Esophagus squamous epithelium (tissue), 5 donors: ENCODE measurements at places on chromosomes 2 and 18. TPM values are rescaled to one million over a fixed set of nuclear protein-coding genes. Genes with fewer than 3 reads are reported as not detected.
A peak's percentile ranks its signal among the peaks of the same experiment; 100 is the strongest.

DNA sequence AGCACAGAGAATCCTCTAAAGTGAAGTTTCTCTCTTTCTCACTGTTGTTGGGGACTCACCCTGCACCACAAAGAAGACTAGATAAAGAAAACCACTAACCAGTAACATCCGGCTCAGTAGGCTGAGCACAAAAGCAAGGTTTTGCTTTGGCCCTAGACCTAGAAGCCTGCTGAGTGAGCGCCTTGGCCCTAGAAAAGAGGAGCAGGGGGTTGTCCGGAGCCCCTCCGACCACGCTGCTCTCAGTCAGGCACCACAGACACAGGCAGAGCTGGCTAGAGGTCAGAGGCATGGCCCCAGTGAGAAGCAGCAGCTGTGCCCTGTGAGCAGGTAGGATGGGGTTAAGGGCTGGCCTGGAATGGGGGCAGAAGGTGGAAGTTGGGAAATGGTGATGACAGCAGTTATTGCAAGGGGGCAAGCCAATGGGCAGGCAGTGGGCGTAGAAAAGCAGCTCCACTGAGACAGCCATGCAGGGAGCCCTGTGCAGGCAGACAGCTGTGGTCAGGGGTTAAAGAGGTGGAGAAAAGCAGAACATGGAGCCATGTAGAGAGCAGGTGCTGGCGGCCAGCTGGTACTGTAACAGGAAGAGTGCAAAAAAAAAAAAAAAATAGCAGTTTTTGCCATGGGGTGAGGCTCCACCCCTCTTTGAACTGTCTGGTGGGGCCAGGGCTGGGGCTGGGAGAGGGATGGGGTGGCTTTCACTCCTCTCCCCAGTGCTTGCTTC is 36.9 kb upstream of the SLC14A1 start:
- DNase-seq: peak; percentile 17

Gene AGAP1
- 13.5 TPM for total RNA-seq

- no peak for DNase-seq
These were observed 18.1 kb upstream of the SERPINB2 start for GRCh38 chr18:63869374-63869773.

GRCh38 chr2:229401171-229401865 is 130.2 kb upstream of the PID1 start:
- no peak for DNase-seq

DNA sequence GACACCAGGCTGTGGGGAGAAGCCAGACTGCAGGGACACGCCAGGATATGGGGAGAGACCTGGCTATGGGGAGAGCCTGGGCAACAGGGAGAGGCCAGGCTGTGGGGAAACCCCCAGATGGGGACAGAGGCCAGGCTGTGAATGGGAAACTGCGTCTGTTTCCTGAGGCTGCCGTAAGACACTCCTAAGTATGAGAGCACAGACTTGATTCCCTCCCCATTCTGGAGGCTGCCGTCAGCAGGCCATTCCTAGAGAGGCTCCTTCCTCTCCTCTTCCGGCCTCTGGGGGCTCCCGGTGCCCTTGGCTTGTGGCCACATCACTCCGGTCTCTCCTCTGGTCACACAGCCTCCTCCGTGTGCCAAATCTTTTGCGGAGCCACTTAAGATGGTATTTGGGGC is 32.3 kb downstream of the ADI1 start:
- no peak for DNase-seq
